ENCODE measurements at places on chromosomes 1 and 21. TPM values are rescaled to one million over a fixed set of nuclear protein-coding genes. Genes with fewer than 3 reads are reported as not detected.

DNA sequence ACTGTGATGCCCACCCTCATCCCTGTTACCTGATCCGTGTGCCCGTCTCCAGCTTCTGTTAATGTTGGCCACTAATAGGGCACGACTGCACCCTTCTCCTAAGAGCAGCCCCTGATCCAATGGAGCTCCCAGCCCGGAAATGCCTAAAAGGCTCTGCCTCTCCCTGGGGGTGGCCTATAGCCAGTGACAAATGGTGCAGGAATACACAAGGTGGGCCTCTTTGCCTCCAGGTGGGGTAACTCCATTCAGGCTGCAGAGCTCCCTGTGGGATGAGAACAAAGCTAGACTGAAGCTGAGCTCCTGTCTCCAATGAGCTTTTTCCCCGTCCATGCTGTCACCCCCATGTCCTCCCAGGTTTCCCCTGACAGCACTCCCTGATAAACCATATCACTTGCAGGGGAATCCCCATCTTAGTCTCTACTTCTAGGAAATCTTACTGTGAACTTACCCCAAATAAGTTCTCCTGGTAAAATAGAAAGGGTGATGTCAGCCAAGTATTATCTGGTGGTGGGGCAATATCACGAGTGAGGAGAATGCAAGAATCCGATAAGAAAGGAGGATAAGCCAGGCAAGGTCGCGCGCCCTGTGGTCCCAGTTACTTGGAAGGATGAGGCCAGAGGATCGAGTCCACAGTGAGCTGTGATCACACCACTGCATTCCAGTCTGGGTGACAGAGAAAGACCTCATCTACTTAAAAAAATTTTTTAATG, 18.6 kb downstream of the S100A7A start:
- no peak for DNase-seq

GRCh38 chr1:201061886-201062285, 38.4 kb upstream of the KIF21B start:
- DNase-seq: no peak

DNA sequence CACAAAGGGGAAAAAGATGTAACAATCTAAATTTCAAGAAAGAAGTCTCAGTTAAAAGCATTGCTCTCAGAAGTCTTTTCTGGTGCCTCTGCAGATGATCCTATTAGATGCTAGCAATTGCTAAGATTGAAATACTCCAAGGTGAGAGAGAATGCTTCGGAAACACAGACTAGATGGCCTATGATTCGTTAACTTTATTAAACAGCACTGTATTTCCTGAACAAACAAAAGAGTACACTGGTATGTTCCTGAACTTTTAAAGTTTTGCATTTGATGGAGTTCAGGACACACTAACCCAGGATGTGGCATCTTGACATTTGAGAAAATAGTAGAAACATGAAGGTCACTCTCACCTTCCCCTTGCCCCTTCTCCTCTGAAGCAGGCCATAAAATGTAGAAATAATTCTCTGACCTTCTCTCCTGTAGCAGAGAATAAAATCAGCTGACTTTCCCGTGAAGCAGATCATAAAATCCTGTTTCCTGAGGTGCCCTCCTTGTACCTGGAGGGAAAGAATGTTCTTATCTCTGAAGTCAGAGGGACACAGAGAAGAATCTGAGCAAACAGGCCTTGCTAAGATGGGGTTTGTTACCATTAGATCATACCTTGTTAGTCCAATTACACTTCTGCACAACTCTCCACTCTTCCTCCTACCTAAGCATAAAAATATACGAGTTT, 142.9 kb upstream of the USP25 start:
- no peak for DNase-seq

DNA sequence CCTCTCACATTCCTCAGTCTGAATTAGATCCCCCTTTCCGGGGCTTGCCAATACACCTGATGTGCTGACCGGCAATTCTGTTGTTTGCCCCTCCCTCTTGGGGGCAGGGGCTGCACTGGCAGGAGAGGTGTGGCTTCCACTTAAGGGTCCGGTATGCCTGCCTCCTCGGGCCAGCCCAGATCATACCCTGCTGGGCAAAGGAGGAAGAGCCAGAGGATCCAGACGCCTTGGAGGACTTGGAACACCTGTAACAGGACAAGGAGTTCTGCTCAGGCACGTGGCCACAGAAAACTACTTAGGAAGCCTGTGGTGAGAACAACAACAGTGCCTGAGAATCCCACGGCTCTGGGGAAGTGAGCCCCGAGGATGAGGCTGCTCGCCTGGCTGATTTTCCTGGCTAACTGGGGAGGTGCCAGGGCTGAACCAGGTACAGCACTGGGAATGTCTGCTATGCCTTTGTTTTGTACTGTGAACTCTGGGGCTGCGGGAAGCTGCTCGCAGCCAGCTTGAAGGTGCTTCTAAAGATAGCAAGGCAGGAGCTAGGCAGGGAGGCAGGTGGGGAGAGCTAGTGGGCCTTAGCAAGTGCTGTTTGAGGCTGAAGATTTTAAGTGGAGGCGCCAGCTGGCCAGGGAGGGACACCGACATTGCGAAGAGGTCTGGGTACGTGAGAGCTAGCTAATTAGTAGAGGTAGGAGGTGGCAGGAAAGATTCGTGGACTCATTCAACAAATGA, at the start of gene SMPDL3B:
SMPDL3B (plus strand) TSS at position 183 of the 732 bp plus-strand sequence; CDS start at position 367, 184 bp downstream.
- DNase-seq: peak; percentile 23

GRCh38 chr1:177945943-177946650, 23.8 kb downstream of the SEC16B start:
- peak; percentile 45 for DNase-seq

GJA9 gene
- polyA plus RNA-seq: 0.35 TPM

DNA sequence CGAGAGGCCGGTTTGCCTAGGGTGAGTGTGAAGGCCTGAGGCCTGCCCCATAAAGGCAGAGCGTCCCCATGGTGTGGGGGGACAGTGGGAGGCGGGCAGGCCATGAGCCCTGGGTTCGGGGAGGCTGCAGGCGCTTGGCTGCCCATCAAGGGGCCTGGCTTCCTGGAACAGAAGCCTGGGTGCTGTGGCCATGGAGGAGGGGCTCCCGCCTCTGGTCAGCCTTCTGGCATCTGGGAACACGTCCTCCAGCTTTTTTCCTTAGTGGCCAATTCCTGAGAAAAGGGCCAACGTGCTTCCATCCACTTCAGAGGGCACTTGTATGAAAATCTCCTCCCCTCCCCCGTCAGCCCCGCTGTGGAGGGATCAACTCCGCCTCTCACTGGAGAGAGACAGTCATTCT, 58.7 kb downstream of the PRDM16 start:
- no peak for DNase-seq

DNA sequence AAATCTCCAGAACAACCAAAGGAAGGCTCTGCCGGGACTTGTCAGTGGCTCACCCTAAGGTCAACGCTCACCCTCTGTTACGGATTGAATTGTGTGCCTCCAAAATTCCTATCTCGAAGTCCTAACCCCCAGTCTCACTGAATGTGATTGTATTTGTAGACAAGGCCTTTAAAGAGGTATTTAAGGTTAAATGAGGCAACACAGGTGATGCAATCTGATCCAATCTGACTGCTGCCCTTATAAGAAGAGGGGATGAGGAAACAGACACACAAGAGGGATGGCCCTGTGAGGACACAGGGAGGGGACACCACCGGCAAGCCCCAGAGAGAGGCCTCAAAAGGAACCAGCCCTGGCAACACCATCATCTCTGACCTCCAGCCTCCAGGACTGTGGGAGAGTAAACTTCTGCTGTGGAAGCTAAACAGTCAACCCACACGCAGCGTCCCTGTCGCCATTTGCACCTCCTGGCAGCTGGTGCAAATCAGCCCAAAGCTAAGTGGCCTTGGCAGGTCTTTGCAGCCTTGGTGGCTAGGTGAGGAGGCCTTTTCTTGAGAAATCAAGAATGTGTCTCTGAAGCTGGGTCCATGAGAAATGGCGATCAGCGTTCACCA, 24.2 kb downstream of the UBASH3A start:
- DNase-seq: no peak

DNA sequence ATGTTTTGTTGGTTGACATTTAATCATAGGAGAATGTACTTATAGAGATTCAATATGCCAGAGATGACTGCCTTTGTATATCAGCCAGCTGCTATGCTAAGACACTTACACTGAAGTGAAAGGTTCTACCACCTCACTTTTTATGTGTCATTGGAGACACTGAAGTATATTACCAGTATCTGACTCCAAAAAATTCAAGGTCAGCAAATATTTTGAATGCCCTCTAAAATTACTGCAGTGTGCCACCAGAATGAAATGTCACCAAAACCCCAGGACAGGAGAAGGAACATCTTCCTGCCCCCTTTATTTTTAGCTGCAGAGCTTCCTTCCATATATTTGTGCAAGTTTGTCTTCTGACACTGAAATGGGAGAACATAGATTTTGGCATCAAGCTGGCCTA, 141.5 kb downstream of the LRRC40 start:
- DNase-seq: no peak

DNA sequence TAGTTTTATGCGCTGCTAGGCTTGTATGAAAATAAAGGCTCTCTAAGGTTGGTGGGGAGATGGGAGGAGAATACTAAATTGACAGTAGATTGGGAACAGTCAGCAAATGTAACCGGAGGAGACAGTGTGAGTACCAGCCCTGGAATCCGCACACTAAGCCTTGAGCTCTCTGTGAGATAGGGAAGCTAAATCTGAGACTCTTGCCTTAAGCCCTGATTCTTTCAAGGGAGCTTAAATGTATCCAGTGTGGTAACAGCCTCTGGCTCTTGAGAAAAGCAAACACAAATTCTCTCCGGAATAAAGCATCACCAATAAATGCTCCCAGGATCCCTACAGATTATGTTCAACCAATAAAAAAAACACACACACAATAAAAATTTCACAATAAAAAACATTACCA, 33.0 kb upstream of the PDPN start:
- DNase-seq: no peak
